ENCODE measurements at places on chromosomes 12 and 14.

DNA sequence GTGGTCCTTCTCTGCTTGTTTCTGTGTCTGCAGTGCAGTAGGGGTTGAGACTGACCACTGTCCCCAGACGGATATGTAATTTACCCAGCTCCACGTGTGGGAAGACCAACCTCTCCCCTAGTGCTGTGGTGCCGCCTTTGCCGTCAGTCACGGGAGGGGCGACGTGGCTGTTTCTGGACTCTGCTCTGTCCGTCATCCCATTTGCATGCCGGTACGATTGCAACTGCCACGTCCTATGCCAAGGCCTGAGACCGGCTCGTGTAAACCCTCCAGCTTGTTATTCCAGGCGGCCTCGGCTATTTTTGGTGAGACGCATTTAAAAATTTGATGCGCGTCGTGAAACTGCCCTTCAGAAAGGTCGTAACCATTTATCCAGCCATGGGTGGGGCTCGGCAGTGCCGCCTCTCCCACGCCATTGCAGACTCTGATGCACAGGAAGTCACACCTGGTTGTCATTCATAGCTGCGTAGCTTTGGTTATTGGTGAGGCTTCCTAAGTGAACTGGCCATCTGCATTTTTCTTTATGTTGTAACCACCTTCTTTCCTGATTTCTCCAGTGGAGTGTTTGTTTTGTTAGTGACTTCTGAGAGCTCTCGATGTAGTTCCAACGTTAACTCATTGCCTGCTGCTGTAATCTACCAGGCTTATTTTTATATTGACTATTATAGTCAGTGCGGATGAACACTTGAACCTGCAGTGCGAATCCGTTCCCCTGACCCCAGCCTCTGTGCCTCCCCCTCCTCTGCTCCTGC, 75.1 kb downstream of the ADGRD1 start:
- no peak for DNase-seq

GRCh38 chr12:113232089-113232839, 11.0 kb downstream of the TPCN1 start:
- no peak for DNase-seq

DNA sequence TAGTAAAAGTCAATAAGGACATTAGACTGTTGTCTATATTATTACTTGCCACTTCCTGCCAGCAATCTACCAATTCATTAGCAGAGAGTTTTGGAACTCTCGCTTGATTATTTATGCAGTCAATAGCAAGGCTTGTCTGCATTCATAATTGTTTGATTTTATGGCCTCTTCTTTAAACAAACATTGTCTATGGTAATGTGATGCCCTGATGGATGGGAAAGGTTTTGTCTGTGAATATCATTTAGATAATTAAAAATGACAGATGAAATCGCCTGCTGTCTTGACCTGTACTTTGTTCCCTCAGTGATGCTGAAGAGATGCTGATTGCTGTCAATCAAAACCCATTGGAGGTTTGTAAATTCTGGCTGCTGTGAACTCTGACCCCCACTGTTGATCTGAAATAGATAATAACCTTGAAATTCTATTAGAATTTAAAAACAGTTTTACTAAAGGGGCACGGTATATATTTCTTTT, 455.3 kb downstream of the NPAS3 start:
- no peak for DNase-seq

DNA sequence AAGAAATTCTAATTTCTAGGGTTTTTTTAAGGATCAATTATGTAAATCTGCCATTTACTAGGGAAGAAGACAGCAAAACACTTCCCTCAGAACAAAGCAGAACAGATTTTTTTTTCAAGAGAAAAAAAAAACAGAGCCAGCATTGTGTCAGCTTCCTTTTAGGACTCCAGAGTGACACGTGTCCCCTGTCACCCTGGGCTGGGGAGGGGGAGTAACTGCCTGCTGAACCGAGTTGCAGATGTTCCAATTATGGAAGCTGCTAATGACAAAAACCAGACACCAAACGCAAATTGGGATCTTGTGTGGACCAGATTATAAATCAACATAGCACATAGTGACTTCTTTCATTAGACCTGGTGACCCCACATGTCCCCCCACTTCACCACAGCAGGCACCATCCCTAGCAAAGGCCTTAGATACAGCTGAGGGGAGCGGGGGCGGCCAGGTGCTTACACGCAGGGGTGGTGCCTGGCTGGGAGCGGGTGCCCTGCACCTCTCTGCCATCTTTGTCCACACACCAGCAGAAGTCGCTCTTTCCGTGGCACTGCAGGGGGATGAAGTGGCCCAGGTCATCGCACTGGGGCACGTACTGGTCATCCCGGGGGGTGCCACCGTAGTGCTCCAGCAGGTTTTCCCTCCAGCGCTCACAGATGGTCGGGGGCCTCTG, 25.4 kb downstream of the RTRAF start:
- DNase-seq: no peak

GRCh38 chr14:106838991-106839769, 1312.8 kb downstream of the TMEM121 start:
- no peak for DNase-seq

GRCh38 chr12:97767347-97767746, 304.7 kb downstream of the RMST start:
- no peak for DNase-seq

DNA sequence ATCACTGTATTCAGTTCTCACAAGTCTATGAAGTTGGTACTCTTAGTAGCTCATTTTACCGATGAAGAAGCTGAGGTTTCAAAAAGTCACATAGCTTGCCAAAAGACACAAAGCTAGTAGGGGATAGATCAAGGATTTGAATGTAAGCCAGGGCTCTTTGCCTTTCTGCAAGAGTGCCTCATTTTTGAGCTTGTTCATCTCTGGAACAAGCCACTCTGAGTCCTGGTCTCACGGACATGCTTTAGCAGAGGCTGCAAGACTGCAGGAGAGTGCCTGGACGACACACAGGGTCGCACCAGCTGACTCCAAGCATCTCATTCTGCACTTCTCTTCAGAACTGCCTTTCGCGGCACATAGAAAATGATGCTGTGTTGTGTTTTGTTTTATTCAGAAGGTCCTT, 3.7 kb downstream of the NUAK1 start:
- no peak for DNase-seq

DNA sequence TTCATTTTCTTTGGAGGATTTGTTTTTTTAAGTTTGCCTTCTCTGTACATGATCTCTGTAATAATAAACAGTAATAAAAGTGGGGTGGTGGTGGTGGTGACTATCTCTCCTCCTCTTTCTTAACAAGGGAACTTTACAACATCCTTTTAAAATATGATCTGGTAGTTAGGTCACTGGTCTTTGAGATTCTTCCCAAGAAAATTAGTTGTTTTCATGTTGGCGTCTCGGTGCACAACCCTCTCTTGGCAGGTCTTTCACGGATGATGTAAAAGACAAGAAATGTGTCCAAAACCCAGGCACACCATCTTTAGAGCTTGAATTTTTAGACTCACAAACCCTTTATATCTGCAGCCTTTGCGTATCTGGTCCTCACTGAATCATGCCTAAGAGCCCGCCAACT, 488.5 kb upstream of the TBX3 start:
- no peak for DNase-seq

DNA sequence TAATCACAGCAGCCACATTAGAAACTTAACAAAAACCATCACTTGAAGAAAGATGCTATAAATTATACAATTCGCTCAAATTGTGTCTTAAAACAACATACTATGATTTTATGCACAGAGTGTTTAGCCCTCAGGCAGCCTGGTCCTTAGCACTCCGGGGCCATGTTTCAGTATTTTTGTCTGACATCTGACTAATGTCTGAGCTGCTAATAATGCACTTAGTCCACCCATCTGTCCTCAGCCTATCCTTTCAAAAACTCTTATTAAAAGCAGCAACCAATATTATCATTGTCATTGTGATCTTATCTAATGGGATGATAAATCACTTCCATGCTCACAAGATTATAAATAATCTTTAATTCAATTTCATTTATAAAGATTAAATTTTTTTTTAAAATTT, 602.7 kb upstream of the FOXG1 start:
- no peak for DNase-seq

DNA sequence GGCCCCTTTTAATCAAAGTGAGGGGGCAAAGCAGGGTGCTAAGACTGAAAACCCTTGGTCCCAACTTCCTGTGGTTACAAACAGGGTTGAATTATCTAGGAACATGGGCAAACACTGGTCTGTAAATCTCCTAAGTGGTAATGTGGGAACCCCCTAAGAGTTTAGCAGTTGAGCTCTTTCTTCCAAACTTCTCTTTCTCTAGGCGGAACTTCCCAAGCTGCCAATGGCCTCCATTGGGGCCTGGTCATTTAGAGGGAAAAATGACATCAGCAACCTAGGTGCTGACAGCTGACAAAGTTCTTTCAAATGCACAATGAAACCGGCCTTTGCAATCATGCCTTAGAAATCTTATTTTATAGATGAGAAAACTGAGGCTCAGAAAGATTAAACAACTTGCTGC, 17.7 kb downstream of the HEBP1 start:
- no peak for DNase-seq

- DNase-seq: no peak
Measured at GRCh38 chr12:79183926-79184325, 319.4 kb downstream of the SYT1 start.

DNA sequence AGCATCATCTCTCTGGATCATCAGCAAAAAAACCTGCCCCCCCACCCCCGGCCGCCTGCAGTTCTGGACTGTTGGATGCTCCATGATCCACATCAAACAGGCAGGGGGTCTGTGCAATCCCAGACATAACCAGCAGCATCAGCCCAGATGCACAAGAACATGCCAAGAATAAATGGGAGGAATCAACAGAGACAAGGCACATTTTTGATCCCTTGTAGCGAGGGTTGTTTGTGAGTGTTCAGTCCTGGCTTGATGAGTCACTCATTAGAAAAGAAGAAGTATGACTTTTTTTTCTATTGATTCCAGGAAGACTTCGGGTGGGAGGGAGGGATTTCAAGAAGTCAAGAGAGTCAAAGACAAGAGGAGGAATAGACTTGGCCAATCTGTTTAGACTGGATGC, 244.2 kb downstream of the KSR2 start:
- DNase-seq: no peak

DNA sequence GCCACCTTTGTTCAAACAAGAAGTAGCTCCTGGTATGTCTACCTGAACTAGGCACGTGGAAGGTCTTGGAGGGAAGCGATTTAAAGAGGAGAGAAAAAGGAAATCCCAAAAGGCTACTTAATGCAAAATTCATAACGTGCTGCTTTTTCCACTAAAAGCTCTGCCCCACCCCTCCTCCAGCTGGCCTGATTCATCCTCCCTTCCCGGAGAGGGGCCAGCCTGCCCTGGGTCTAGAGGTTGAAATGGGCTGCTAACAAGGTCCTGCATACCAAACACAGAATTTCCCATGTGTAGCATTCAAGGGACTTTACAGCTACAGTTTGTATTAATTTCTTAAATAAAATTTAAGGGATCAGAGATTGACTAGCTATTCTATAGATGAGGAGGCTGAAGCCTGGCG, 83.2 kb downstream of the KNTC1 start:
- DNase-seq: no peak

DNA sequence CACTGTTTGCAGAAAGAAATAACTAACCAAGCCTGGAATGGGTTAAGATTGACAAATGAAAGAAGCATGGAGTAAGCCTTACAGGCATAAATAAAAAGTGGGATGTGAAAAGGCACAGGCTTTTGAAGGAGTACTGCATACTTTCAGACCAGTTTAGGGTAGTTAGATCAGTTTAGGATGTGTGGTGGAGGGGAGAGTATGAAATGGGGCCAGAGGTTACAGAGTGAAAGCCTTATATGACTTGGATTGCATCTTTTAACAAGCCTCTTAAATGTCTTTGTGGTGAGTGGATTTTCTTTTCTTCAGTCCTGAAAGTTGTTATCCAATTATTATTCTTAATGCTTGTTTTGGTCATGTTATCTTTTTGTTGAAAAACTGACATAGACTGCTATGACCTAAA, 52.2 kb upstream of the TRHDE start:
- no peak for DNase-seq

DNA sequence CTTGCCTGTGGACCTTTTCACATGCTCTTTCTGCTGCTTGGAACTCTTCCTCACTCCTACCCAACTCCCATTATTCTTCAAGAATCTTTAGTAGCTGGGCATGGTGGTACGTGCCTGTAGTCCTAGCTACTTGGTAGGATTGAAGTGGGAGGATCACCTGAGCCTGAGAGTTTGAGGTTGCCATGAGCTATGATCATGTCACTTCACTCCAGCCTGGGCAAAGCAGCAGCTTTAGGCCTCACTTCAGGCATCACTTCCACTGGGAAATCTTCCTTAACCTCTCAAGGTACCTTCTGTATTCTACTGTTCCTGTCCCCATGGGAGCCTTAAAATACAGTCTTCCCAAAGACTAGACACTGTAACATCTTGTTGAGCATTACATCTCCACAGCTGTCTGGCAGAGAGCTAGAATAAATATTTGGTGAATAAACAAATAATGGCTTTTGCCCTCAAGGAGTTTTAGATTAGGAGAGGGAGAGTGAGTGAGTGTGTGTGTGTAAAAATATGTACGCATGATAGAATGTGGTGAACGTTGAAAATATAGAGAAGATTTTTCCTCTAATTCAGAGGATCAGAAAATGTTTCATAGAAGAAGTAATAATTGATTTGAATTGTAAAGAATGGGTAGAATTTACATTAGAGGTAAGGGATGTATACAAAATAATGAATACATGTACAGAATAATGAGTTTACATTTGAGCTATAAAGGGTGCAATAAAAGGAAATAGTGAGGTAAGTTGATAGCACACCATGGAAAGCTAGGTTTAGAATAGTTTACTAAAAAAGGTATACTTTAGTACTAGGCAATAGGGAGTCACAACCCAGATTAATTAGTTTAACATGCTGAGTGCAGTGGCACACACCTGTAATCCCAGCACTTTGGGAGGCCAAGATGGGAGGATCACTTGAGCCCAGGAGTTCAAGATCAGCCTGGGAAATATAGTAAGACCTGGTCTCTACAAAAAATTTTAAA, 29.2 kb upstream of the BMAL2 start:
- no peak for DNase-seq

DNA sequence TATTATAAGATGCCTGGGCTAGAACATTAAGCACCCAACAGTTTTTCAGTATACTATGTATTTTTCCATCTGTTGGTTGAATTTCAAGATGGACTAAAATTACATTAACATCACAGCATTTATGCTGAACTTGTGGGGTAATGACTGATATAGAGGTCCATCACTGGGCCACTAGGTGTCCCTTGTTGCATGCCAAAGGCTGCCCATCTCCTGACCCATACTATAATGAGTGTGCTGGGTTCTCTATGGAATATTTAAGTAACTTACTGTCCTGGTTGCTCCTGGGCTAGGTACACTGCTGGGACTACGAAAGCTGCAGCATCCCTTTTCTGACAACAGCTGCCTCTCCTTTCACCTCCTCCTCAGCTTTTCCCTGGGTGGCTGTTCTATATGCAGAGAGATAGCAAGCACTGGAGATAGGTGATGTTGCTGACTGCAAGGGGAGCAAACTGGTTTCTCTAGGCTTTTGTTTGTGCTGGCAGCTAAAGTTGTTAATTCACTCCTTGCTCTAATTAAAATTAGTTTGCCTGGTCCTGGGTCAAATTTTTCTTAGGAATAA, 138.6 kb upstream of the TRHDE start:
- no peak for DNase-seq

GRCh38 chr14:105091054-105091516, 25.9 kb upstream of the GPR132 start:
- DNase-seq: no peak

Measured in stimulated activated CD8-positive, alpha-beta memory T cell treated with anti-CD3 and anti-CD28 coated beads, Interleukin-7, amount 100 ng/mL, for 1 hour (primary cell).